CD4-positive, CD25-positive, alpha-beta regulatory T cell (primary cell): ENCODE measurements at places on chromosomes 12 and 14.

- DNase-seq = no peak
Observed at GRCh38 chr14:92224358-92224954, 98.5 kb upstream of the SLC24A4 start.

GRCh38 chr14:50036211-50036610 lies 80.2 kb downstream of the VCPKMT start:
- DNase-seq = no peak

GRCh38 chr12:104578453-104578852 lies 121.7 kb downstream of the CHST11 start:
- DNase-seq = no peak

DNA sequence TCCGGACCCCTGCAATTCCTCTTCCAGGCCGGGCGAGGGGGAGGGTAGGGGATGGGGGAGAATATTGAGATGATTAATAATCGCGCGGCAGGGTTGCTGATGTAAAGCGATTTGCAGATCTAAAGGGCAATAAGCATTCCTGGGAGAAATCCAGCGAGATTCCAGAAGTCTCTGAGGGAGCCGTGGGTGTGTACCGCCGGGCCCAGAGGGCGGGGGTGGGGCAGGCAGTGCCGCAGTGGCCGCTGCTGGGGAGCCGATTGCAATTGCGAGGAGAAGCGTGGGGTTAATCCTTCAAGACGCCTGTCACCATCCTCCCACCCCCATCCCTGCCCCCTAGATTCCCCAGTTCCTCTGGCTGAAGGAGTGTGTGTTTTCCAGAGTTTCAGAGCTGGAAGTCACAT lies 16.4 kb downstream of the FOS start:
- no peak for DNase-seq

- DNase-seq = no peak
Observed at GRCh38 chr12:130074661-130075406, 87.4 kb upstream of the FZD10 start.

GRCh38 chr12:89244536-89244935 lies 107.8 kb downstream of the DUSP6 start:
- DNase-seq = no peak

DNA sequence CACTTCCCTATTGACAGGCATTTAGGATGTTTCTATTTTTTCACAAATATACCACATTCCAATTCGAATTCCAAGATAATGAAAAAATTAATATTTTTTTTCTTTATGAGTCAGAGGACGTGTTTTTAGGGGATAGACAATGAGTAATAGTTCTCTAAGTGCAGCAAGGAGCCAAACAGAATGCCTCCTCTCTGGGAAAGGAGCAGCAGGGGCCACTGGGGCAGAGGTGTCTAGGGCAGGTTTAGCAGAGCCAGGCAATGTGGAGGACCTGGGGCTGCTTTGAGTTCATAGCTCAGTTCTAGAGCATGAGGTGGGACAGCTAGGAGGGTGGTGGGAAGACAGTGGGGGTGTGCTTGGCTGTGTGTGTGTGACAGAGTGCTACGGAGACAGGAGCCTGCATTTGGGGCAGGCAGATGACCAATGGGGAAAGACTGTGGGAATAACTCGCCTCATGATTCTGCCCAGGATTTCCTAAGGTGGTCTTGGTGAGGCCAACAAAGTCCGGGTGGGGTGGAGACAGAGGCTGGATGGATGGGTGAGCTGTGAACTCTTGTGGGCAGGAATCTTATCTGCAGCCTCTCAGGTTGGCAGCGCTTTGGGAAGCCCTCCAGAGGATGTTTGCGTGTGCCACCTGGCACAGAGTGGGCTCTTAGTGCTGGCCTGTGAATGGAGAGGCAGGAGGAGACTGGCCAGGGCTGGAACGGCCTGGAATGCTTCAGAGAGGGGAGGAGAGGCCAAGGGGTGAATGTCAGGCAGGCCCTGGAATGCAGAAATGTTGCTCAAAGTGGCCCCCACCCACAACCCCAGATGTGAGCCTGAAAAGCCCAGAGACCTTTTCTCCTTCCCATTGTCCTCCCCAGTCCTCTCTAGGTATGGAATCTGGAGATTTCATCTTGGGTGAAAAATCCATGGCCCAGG lies 2.4 kb upstream of the KRT7 start:
- no peak for DNase-seq

GRCh38 chr12:110373025-110373424 lies 30.5 kb downstream of the ANAPC7 start:
- no peak for DNase-seq

- no peak for DNase-seq
Observed at GRCh38 chr14:100160534-100160916, 1.1 kb upstream of the DEGS2 start.

DNA sequence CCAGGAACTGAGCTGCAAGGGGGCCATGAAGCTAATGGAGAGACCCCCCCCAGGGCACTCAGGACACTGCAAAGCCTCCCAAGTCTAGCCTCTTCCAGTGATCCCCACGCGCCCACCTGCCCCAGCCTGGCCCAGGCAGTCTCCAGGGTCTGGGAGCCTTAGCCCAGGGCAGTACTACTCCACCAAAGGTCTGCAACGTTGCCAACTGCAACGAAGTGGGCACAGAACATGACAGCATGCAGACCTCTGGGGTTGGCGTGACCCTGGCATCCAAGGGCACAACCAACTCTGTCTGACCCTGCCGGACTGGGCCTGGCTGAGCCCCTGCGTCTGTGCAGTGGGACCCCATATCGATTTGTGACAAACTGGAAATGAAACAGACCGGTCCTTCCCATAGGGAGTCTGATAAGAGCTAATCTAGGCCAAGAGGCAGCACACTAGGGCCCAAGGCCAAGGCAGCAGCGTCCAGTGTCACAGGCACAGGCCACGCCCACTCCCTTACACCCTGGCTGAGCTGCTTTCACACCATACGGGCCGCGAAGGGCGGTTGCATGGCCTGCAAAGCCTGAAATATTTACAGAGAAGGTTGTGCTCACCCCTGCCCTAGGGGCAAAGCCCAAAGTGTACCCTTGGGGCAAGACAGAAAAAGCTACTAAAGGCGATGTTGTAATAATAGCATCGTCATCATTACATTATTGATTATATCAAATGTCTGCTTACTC lies 76.7 kb downstream of the NCOR2 start:
- no peak for DNase-seq

GRCh38 chr12:104462931-104463339 lies 6.2 kb downstream of the CHST11 start:
- peak; percentile 55 for DNase-seq

DNA sequence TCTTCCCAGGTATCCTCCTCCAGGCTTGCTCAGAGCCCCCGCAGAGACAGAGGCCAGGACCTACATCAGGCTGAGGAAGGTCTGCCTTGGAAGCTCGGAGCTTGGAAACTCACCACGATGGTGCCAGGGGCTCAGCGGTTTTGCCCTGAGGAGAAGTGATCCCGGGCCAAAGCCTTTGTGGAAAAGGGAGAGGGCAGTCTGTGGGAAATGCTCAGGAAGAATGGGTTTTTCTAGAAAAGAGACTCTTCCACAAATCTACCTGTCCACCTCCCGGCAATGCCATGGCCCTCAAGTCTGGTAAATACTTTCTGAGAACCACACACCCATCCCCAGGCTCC lies 8.0 kb downstream of the KRT2 start:
- no peak for DNase-seq

DNA sequence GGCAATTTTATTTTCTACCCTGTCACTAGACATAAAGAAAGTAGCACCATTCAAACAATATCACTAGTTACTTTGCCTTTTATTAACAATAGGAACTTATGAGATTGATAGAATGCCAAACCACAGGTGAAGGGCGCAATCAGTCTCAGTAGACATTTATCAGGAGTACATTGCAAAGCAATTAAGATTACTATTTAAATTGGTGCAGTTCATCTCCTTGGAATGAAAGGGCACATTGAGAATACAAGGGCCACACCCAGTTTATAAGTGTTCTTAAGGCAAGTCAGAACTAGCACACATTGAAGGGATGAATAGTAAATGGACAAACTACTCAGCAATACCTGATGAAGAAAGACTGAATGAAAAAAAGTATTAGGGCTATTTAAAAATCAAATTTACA lies 601.4 kb downstream of the C12orf50 start:
- DNase-seq = no peak

DNA sequence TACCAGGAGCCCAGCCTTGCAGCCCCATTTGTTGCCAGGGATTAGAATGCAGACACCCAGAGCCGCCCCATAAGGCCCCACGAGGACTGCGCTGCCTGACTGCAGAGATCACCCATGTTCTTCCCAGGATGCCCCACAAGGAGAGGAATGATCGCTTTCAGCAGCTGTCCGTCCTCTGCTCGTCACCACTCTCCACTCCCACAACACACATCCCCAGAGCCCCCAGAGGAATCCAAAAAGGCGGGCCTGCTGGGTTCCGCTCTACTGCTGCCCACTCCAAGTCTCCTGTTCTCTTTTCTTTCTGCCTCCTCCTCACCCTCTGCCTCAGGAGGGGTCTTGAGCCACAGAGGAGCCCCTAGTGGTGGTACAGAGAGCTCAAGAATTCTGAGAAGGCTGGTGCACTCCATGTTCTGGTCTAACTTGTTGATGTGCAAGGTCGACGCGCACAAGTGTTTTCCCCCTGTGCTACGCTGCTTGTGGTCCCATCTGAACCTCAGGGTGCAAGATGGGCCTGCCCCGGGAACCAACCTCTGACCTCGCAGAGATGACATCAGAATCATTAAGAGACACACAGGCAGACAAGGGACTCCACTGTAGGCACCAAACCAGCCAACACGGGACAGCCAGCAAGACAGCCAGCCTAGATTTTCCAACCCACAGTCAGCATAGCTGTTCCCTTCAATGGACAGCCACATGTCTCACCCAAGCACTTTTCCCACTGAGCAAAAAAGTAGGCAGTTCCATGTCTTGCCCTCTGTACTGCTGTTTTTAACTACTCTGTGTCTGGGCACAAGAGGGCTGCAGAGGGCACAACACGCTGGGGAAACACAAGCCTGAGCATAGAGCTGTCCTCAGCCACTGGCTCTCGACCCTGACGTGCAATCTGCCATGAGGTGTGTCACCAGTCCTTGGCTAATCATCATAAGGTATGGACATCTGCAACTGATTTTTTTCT lies 29.9 kb downstream of the PXN start:
- no peak for DNase-seq

DNA sequence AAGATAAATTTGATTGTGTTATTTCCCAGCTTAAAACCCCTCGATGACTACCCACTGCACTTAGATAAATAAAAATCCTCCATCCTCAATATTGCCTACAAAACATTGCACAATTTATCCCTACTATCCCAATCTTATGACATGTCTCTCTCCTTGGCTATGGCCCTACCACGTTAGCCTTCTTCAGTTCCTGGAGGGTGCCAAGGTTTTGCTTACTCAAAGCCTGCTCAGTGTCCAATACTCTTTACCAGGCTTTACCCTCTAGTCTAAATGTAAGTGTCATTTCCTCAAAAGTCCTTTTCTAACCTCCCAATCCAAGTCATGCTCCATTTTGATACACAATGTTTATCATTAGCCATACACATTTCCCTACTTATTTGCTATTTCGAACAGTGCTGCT lies 35.0 kb upstream of the PPM1A start:
- DNase-seq = no peak

DNA sequence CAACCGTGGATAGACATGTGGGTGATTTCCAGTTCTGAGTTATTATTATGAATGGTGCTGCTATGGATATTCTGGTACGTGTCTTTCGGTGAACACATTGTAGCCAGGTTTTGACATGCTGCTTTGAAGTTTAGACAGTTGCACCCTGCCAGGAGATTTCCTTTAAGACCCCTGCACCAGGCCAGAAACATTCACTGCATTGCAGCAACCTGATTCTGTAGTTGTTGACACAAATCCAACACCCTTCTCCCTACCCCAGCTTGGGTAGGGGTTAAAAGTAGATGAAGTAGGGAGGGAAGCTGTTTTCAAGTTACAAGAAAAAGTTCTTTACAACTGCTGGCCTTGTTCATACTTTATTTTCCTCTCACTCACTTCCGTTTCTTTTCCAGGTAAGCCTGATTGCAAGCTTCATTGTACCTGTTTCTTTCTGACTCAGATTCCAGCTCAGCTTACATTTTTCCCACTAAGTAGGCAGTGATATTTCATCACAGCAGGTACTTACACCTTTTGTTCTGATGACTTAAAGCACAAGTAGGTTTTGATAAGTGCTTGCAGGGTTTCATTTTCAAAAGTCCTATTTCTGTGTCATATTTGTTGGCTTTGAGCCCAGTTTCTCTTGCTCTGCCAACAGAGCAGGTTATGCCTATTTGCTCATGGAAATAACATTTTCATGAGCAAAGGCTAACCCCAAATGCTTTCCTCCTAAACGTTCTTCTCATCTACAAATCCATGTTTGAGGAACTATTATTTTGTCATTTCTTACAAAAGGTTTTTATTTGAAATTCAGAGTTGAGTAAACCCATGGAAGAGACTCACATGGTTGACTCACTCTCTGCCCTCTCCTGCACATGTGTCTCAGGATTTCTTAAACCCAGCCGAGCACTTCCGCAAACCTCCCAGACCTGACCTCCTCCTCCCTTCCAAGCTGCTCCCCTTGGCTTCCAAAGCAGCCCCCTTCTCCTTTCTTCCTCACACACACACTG lies 12.1 kb upstream of the LTA4H start:
- no peak for DNase-seq

GRCh38 chr12:96400631-96401075 lies 414 bp upstream of the CDK17 start:
- DNase-seq = peak; percentile 60

DNA sequence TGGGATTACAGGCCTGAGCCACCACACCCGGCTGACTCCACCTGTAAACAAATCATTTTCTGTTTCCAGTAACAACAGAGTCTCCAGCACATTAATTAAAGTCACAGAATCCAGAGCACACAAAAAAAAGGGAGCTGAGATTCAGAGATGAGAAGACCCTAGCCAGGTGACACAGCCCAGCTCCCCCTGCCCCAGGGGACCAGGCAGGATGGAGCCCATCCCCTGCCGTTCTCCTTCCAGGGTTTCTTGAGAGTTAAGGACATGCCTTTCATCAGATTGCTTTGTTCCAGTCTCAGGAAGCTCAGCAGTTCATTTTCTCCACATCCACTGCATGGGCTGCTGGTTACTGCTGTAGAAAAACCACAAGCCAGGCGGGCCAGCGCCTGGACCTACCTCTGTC lies 81.2 kb downstream of the RIMBP2 start:
- DNase-seq = no peak

- peak; percentile 44 for DNase-seq
Observed at GRCh38 chr12:90959538-90960139, 4.7 kb upstream of the CCER1 start.
